ENCODE measurements at places on chromosomes 16 and 17.

GRCh38 chr17:74332763-74333283, 6.8 kb downstream of the KIF19 start:
- DNase-seq, result no peak

DNA sequence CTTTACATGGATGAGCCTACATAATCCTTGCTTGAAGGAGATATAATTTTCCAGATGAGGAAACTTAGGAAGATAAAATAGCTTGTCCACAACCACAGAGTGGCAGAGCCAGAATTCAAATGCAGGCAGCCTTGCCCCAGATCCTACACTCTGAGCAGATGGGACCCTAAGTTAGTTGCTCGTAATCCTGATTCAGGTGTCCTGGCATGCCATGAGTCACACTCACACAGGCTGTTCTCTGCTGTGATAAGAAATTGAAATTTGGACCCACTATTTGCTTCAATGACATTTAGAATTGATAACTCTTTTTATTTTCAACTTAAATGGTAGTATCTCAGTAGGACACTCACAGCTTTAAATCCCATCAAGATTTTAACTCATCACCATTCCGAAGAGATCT, 150.7 kb upstream of the CACNG5 start:
- DNase-seq, result no peak

GRCh38 chr17:29145289-29146073, 34.7 kb downstream of the MYO18A start:
- DNase-seq, result peak; percentile 83

DNA sequence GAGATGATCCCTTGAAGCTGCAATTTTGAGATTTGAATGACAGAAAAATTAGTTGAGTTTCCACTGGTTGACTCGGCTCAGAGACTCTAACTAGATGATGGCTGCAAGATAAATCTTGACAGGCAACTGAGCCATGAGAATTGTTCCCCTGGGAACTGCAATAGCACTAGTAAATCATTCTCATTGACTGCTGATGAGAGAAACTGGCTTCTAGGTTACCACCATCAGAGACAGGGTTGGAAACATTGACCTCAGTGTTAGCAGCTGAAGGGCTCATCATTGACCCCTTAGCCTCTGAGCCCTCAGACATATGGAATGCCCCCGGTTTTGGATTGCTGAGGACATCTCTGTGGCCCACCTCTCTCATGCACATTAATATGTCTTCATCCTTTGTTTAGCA, 125.4 kb upstream of the COX10 start:
- no peak for DNase-seq

- no peak for DNase-seq
These were observed 45.4 kb downstream of the WSB1 start for GRCh38 chr17:27339198-27339835.

DNA sequence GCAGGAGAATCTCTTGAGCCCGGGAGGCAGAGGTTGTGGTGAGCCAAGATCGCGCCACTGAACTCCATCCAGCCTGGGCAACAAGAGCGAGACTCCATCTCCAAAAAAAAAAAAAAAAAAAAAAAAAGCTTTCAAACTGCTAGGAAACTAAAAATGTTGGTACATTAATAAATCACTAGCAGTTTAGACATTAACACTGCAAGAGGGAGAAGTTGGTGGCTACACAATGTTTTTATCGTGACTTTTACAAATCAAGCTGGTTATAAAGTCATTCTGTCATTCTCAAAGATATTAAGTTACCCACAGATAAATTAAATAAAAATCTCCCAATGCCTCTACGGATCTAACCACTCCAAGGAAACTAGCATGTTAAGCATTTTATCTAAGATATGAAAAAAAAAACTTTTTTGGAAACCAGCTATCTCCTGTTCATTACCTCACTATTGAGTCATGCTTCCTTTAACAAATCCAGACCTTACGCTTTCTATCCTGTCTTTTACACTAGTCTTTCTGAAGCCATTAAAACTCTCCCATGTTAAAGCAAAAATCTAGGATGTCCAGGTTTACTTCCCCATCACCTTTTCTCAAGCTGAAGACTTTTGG, 85.9 kb upstream of the SMURF2 start:
- no peak for DNase-seq

DNA sequence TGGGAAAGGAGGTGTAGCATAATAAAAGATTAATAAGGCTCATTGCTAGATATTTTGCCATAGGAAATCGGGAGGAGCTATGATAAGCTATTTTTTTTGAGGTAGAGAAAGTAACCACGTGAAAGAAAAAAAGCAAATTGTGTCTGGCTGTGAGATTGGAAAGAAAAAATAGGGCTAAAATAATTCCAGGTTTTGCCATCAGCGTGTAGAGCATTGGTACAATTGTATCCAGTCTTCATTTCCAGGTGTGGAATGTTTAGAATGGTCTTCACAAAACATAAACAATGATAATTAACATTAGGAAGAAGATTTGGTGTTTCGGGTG, 1.1 kb downstream of the TANC2 start:
- DNase-seq, result no peak

GRCh38 chr17:20278805-20279204, 188.5 kb downstream of the LGALS9B start:
- DNase-seq, result no peak

DNA sequence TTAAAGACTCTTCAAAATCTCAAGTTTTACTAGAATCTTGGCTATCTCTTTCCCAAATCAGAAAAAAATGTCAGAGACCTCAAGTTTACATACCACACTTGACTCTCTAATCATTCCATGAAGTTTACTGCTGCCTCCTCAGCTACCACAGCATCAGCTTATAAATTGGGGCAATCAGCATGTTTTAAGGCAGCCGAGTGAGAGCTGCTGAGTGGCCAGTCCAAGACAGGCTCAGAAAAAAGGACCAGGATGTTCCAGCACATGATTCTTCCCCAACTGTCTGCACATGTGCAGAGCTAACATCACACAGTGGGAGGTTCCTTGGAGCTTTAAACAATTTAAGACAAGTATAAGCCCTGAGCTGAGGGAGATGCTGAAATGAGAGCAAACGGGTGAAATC, 140.6 kb upstream of the NUDT7 start:
- DNase-seq, result no peak

DNA sequence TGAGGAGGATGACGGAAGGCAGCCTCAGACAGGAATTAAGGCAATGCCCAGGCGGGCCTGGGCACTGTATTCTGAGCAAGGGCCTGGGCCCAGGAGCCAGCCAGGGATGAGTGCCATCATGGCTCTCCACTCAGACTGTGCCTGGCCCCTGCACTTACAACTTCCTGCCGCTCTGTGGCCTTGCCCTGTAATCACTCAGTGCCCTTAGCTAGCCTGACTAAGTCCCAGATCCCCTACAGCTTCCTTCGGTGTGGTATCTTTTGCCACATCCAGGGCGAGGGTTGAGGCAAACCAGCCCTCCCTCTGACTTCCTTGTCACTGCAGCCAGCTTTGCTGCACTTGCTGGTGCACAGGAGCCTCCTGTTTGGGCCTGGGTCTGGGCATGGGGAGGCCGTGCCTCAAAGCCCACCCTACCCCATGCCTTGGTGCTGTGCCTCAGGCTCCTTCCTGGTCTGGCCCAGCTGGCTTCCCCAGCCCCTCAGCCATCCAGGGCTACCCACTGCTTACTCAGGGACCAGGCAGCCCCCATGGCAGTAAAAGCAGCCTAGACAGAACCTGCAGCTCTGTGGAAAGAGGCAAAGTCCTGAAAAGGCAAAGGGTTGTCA, 9.3 kb downstream of the SLC46A1 start:
- no peak for DNase-seq

DNA sequence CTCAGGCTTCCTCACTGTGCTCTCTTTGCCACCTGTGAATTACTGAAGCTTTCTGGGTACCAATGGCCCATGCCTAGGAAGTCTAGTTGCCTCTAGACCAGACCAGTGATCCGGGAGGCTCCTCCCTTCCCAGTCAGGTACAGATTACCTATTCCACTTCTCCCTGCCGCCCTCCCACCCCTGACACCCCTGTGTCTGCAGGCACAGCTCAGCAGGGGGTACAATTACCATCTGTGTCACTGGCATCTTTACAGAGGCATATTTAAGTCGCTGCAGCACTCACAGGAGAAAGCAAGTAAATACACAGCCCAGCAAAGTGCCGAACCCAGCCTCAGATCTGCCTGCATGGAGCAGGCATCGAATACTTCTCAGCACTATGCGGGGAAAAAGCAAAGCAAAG, 5.3 kb upstream of the WSCD1 start:
- no peak for DNase-seq

- no peak for DNase-seq
These were observed 3.0 kb downstream of the SALL1 start for GRCh38 chr16:51147776-51148677.

DNA sequence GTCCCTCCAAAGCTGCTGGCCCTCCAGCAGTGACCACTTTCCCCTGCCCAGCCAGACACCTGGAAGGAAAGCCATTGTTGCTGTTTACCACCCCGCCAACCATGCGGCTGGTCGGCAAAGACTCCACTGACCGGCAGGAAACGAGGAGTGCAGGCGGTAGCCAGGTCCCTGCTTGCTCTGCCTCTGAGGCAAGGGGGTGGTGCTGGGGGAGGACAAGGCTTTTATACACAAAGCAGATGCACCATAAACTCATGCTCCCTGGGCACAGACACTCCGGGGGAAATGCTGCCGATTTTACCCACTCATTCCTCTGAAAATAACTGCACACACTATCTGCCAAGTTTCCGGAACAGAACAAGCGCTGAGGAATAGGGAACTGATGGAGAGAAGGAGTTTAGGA, 62.8 kb upstream of the GRIN2A start:
- no peak for DNase-seq

DNA sequence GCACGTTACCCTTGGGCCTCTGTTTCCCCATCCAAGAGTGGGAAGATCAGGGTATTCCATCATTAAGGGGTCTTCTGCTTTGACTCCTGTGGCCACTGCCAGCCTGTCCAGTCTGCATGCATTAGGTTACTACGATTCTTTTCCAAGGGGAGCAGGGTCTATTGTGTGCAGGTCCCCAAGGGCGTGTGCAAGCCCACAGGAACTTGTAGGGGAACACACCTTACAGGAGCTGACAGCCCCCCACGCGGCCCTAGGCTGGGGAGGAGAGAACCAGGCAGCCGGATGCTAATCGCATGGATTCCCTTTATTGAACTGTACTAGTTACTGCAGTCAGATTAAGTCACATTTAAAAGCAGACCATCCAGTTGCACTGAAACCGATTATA, 116.7 kb downstream of the C16orf78 start:
- no peak for DNase-seq

- no peak for DNase-seq
These were observed 59.6 kb downstream of the ANKFY1 start for GRCh38 chr17:4204190-4204589.

GRCh38 chr17:63516910-63517824, 6.0 kb upstream of the KCNH6 start:
- DNase-seq, result no peak

DNA sequence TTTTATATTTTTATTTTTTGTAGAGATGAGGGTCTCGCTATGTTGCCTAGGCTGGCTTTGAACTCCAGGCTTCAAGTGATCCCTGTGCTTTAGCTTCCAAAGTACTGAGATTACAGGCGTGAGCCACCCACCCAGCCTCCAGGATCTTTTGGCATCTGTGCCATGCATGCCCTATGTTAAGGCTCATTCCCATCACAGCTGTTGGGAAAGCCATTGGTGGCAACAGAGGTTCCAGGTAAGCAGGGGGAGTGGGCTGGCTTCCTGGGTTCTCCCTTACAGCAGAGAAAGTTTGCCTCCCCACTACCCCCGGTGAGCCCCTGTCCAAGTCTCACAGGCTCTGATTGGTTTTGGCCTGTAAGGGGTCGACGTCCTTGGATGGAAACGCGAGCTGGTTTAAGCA, 8.9 kb upstream of the MRTFB start:
- no peak for DNase-seq

- no peak for DNase-seq
These were observed 220 bp upstream of the ARHGAP44 start for GRCh38 chr17:12789075-12789480.

Measured in CD4-positive, alpha-beta T cell treated with Interleukin-4 for 1 hour (primary cell).